Progenitor cell of endocrine pancreas (in vitro differentiated cells): ENCODE measurements at places on chromosomes 2 and 18. TPM values are rescaled to one million over a fixed set of nuclear protein-coding genes. Genes with fewer than 3 reads are reported as not detected.

DNA sequence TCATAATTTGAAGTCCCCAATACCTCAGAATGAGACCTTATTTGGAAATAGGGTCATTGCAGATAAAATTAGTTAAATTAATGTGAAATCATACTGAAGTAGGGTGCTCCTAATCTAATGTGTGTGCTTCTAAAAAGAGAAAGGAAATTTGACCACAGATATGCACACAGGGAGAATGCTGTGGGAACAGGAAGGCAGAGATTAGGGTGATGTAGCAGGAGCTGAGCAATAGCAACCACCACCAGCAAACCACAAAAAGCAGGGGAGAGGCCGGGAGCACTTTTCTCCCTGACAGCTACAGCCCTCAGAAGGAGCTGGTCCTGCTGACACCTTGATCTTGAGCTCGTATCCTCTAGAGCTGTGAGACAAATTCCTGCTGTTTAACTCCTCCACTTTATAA lies 24.6 kb upstream of the SCG2 start:
- H3K36me3 ChIP-seq, result no peaks in the 10 kb centered on the region
- no peak for DNase-seq
- H3K27me3 ChIP-seq, result peaks cover 25% of the 10 kb centered on the region
- H3K4me3 ChIP-seq, result no peak overlapping the region
- H3K27ac ChIP-seq, result no peak overlapping the region

GRCh38 chr18:51051105-51051712 lies 21.2 kb downstream of the SMAD4 start:
- peaks cover 23% of the 10 kb centered on the region for H3K36me3 ChIP-seq
- H3K27ac ChIP-seq, result peak overlapping the region; percentile 47
- H3K27me3 ChIP-seq, result no peaks in the 10 kb centered on the region

- no peaks in the 10 kb centered on the region for H3K36me3 ChIP-seq
- H3K4me3 ChIP-seq, result no peak overlapping the region
- DNase-seq, result no peak
- H3K27me3 ChIP-seq, result no peaks in the 10 kb centered on the region
- peaks cover 3% of the 10 kb centered on the region for H3K4me1 ChIP-seq
- H3K27ac ChIP-seq, result no peak overlapping the region
Measured at GRCh38 chr2:226333388-226333787, 466.2 kb downstream of the IRS1 start.

GRCh38 chr18:42649331-42650035 lies 466.0 kb downstream of the RIT2 start:
- H3K36me3 ChIP-seq, result no peaks in the 10 kb centered on the region
- peaks cover 7% of the 10 kb centered on the region for H3K4me1 ChIP-seq
- no peak overlapping the region for H3K27ac ChIP-seq

DNA sequence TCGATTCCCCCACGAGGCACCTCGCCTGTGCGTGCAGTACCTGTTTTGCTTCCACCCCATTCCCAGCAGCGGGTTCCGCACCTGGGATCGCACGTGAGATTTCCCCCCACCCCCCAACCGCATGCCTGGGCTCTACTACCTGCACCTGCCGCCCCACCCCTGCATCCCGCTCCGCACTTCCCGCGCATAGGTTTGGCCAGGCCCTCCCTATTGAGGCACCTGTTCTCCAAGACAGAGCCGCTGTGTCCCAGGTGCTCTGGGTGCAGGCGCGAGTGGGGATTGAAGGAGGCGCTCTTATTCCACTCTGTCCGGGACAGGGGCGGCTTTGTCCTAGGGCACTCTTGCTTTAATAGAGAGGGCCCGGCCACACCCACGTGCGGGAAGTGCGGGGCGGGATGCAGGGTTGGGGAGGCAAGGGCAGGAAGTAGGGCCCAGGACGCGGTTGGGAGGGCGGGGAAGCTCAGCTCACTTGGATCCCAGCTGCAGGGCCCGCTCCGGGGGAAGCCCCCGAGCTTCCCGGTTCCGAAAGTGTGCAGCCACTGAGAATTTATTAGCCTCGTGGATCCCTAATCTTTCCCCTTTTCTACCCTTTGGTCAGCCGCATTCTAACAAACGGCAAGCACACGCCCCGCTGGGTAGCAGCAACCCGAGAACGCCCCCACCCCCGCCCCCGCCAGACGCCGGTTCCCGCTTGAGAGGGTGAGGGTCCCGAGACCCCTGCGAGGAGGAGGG lies 670 bp upstream of the MOCOS start:
- peaks cover 3% of the 10 kb centered on the region for H3K4me1 ChIP-seq
- peak overlapping the region; percentile 81 for H3K4me3 ChIP-seq
- no peak overlapping the region for H3K27ac ChIP-seq

DNA sequence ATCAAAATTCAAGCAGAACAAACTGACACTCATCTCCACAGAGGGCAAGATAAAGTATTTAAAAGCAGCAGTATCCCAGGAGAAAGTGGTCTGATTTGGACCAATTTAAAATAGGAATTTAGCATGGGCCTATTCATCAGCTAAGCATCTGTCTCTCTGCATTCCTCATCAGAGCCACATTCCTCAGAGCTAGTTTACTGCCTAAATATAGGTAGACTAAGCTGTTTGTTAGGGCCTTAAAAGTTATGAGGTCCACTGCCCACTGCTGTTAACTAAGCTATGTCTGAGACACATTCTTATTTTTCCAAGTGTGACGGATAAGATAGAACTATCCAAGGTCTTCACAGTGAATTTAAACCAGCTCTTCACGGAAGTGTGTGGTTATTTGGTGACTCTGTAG lies 17.6 kb downstream of the NEB start:
- no peaks in the 10 kb centered on the region for H3K36me3 ChIP-seq
- no peak for DNase-seq
- no peaks in the 10 kb centered on the region for H3K4me1 ChIP-seq
- H3K4me3 ChIP-seq, result no peak overlapping the region
- H3K27ac ChIP-seq, result no peak overlapping the region

GRCh38 chr2:63962186-63962585 lies 57.0 kb downstream of the VPS54 start:
- no peak overlapping the region for H3K27ac ChIP-seq
- peaks cover 4% of the 10 kb centered on the region for H3K4me1 ChIP-seq
- no peak overlapping the region for H3K4me3 ChIP-seq
- no peaks in the 10 kb centered on the region for H3K27me3 ChIP-seq
- no peak for DNase-seq
- H3K36me3 ChIP-seq, result peaks cover 18% of the 10 kb centered on the region

DNA sequence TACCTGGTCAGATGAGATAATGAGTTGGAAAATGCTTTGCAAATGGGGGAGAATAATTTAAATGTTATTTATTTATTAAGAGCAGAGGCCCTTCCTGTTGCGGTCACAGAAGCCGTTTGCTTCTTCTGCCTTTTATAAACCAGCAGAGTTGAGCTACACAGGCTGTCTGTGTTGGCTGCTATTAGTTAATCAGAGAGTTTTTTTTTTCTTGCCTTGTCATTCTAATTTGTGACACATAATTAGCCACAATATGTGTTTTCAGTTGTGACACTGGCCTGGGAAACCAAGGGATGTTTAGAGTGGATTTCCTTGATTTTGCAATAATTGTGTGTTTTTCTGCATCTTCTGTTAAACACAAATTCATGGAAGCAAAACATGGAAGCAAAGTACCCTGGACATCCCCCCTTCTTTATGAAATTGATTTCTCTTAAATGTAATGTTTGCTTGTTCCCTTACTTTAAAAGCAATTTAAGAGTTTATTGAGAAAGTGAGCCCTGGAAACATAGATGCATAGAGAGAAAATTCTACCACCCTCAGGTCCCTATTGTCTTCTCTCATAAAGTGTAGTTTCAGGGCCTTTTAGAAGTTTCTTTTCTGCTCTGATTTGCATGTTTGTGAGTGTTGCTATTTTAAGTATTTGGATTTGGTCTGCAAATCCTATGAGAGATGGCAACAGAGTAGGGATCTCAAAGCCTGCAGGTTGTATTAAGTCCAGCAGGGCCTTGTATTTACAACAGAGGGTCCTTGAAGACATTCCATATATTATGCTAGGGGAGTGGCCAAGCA lies 22.8 kb upstream of the IL37 start:
- no peak overlapping the region for H3K27ac ChIP-seq
- H3K27me3 ChIP-seq, result no peaks in the 10 kb centered on the region
- DNase-seq, result no peak
- H3K36me3 ChIP-seq, result no peaks in the 10 kb centered on the region
- no peaks in the 10 kb centered on the region for H3K4me1 ChIP-seq
- H3K4me3 ChIP-seq, result no peak overlapping the region

Gene IL1B
- total RNA-seq, result not detected in 2 replicates

Gene CD8B2
- total RNA-seq, result not detected in 2 replicates

Gene CDK15
- 0.07 TPM in 1 of 2 replicates, not detected in the other for total RNA-seq
